ENCODE measurements at places on chromosomes 7 and 10.
A peak's percentile ranks its signal among the peaks of the same experiment; 100 is the strongest.

GRCh38 chr10:100141446-100142087 is 44.3 kb downstream of the ERLIN1 start:
- no peak for DNase-seq

GRCh38 chr10:80207768-80208370 is 2.5 kb upstream of the ANXA11 start:
- no peak for DNase-seq

- DNase-seq = no peak
Measured at GRCh38 chr7:151373599-151373998, 32.0 kb downstream of the NUB1 start.

DNA sequence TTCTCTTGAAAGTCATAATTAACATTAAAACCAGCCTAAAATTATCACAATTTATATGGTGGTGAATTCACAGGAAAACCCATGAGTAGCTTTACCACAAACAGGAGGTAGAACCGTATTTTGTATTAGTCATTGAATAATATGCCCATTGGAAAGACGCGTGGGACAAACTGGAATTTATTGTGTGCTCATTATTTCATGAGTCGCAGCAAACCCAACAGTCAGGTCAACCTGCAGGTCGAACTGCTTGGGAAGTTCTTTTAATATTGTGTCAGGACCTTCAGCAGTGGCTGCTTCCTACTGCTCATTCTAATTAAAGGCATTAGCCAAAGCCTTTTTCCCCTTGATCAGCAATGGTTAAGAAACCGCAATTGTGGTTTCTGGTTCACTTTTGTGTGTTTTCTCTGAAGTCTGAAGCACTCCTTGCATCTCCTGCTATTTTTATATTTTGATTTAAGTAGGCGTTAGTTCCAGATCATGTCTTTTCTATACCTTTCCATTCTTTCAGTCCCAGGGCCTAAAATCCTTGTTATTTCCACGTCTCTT is 100.1 kb downstream of the RAB11FIP2 start:
- no peak for DNase-seq

GRCh38 chr7:17209101-17209500 is 89.4 kb upstream of the AHR start:
- no peak for DNase-seq

DNA sequence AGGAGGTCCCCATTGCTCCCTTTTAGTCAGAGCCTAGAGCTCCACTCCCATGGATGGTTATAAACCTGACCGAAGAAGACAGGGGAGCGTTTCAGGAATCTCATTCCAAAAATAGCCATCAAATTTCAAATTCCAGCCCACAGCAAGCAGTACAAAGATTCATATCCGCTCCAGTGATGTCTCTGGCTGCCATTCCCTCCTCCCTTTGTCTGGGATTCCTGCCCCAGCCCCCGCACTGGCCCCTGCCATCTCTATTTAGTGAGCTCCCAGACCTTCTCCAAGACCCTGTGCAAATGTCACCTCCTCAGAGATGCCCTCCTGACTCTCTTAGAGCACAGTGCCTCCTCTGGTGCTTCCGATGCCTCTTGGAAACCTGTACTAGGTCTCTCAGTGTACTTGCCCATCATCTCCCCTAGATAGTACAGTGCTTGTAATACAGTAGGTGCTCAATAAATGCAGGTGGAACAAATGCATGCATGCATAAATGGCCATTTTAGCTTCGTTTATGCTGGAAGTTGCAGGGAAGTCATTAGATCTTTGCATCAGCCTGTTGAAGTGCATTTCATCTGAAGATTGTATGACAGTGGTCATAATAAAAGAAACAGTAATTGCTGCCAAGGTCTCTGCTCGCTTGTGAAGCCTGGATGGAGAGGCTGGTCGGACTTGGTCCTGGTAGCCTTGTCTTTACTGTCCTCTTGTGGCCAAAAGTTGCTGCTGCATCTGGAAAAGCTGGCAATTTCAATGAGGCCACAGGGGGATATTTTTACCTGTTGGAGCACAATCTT is 32.0 kb upstream of the HABP2 start:
- DNase-seq = no peak

GRCh38 chr7:156666368-156667109 is 26.0 kb downstream of the RNF32 start:
- no peak for DNase-seq

DNA sequence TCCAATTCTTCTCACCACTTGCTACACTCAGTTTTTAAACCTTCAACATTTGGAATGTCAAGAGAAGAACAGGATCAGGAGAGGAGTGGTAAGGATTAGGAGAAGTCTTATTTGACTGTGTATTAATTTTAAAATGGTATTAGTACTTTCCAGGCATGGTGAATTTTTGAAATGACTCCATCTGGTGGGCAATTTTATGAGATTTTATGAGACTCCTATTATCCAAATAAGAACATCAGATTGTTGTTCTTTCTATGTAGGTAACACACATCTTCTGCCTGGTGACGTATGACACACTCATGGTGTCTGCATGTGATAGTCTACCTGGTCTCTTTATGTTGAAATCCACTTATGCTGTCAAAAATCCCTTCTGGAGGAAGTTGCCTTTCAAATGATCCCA is 51.0 kb downstream of the SLC13A1 start:
- no peak for DNase-seq

GRCh38 chr7:113015034-113015645 is 71.5 kb downstream of the GPR85 start:
- no peak for DNase-seq

- no peak for DNase-seq
Measured at GRCh38 chr10:65788271-65788670, 1137.6 kb upstream of the LRRTM3 start.

DNA sequence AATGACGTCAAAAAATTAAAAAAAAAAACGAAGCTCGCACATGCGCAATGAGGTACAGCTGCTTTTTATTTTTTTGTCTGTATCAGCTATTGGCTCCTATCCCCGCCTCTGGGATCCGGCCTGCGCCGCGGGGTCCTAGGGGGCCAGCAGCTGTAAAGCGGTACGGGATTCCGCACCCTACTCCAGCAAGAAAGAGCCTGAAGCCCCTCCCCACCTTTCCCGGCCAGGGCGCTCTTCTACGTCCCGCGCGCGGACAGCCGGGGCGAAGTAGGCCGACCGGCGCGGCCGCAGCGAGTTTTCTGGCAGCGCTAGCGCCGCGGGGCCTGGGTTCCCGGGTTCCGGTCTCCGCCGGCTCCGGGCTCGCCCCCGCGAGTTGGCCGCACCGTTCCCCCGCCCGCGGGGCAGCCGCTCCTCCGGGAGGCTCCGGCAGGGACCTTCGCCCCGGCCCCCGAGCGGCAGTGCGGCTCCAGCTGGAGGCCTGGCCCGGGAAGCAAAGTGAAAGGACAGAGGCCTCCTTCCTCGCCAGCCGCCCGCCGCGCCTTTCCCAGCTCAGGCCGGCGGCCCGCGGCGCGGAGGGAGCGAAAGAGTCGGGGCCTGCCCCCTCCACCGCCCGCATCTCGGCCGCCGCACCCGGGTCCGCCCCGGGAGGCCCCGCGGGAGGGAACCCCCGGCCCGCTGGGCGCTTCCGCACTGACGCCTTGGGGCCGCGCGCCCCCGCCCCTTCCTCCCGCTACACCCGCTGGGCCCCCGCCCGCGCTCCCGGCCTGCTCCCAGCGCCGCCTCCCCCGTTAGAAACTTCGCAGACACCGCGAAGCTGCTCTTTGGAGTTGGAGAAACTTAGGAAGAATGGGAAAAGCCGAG is 4.7 kb upstream of the SPAG6 start:
- DNase-seq = peak; percentile 42

DNA sequence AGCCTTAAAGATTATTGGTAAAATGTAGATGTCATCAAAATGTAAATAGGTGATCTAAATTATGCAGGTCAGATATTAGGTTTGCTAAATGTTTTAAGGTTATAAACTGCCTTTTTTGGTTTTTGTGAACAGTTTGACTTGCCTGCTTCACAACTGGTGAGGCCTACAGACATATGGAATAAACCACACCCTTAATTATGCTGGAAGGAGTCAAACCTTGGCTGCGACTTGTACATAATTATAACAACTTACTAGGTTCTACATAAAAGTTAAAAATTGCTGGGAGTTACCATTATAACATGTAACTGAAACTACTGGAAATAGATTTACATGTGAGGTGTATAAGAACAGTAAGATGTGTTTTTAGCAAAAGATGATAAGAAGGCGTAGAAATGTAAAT is 31.5 kb upstream of the OPTN start:
- no peak for DNase-seq

DNA sequence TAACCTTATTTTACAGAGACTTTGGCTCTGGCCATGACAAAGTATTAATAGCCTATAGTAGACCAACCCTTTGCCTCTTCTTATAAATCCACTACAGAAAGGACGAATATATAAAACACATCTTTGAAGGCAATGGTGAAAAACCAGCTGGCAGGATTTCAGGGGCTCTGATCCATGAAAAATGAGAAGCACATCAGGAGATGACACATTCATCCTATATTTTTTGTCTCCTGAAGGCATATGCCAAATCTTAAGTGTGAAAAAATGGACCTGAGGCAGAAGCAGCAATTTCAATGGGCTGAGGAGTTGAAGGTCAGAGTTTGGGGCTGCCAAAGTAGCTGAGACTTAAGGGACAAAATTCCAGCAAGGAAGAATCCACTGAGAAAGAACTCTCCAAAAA is 14.4 kb downstream of the RNF216 start:
- DNase-seq = no peak

GRCh38 chr7:134037991-134038390 is 89.1 kb upstream of the LRGUK start:
- DNase-seq = no peak

DNA sequence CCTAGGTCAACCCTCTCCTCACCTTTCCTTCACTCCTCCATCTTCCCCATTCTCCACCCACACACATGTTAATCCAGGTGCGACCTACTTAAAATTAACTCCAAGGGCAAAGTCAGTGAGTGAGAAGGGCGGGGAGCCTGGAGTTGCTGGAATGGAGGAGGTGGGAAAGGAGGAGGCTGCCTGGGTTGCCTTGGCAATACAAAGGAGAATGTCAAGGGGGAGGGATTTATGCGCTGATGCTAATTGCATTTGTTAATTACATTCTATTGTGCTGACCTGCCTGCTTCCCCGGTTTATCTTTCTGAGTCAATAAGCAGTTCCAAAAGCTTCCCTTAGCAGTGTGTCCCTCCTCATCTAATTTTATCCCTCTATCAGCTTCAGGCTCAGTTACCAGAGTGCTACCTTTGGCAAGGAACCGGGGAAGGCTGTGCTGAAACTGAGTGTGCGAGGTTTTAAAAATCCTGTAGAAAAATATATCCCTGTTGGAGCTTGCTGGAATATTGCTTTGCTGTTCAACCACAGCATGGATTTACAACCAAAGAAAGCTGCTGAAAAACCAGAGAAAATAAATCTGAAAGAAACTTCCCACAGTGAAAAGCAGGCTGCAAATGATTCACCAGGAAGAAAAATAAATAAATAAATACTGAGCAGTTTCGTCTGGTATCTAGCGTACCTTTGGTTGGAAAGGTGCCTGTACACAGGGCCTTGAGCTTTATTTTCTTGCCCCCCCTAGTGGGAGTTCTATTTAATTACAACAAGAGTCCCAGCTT is 113.2 kb upstream of the DGKB start:
- no peak for DNase-seq

DNA sequence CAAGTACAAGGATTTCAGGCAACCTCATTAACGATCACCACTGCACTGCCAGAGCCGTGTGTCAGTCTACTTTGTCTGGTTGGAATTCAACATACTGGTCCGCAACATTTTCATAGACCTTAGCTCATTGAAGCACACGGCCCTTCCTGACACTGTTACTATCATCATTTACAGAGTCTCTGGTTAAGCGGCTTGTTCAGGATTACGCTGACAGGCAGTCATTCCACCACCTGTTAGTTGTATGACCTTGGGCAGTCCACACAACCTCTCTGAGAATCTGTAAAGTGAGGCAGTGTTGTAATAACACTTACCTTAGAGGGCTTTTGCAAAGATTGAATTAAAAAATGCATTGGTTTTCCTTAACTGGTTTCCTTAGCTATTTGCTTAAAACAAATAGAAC is 112.6 kb downstream of the AOAH start:
- DNase-seq = no peak

GRCh38 chr10:11958956-11959355 is 83.7 kb downstream of the UPF2 start:
- no peak for DNase-seq

DNA sequence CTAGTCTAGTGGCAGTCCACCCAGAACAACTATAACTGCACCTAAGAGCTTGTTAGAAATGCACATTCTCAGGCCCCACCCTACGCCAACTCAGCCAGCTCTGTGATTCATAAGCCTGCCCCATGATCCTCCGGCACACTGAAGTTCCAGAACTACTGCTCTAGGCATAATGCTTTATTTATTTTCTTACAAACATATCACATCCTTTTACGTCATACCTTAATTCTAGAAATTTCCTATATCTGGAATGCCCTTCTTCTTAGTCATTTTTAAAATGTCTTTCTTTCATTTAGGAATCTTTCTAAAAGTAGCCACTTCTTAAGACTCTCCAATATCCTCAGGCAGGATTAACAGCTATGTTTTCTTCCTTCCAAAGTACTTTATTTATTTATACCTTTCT is 480.1 kb downstream of the INHBA start:
- DNase-seq = no peak

- DNase-seq = no peak
Measured at GRCh38 chr10:69317626-69318105, 39.4 kb downstream of the HK1 start.

GRCh38 chr10:91796331-91797047 is 1.7 kb upstream of the TNKS2 start:
- peak; percentile 21 for DNase-seq

- DNase-seq = no peak
Measured at GRCh38 chr7:115227473-115228235, 305.8 kb downstream of the MDFIC start.

DNA sequence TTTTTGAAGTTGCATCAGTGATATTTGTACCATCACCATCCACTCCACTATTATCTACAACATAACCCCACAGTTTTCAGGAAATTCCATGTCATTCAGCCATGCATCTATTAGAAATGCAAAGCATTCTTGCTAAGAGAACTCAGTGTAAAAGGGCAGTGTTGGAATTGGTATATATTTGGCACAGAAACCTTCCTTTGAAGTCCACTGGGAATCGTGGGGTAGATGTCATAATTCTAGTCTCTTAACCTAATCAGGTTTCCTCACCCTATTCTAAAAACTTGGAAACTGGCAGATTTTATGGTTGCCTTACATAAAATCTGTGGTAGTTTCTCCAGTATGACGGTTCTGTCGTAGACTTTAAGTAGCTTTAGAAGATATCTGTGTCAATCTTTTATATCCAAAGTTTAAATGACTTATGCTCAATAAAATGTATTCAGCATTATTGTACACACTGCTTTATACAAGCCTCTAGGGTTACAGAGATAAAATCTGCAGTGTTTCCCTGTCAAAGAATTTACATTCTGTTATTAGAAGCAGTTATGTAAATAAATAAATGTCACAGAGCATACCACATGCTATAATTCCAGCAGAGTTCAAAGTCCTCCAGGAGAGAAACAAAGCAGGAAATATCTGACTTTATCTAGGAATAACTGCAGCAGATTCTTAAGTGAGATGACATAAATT is 704.4 kb upstream of the CELF2 start:
- no peak for DNase-seq

Data from activated T-helper 1 cell treated with anti-CD3 and anti-CD28 coated beads, Interleukin-2, amount 50 U/mL, for 16 hours (primary cell).